Aortic smooth muscle cell (primary cell): ENCODE measurements at places on chromosomes 12 and 14. TPM values are rescaled to one million over a fixed set of nuclear protein-coding genes. Genes with fewer than 3 reads are reported as not detected.

Gene USP44
- 0.19 and 0.79 TPM in 2 replicates for total RNA-seq

Gene PROX2
- total RNA-seq: not detected in 2 replicates

Gene TRHDE
- total RNA-seq: under 0.01 TPM in 1 of 2 replicates, not detected in the other

Gene NKX2-1
- not detected in 2 replicates for total RNA-seq

Gene RNF212B
- not detected in 2 replicates for total RNA-seq

Gene RDH5
- total RNA-seq: 20.5 and 27.5 TPM in 2 replicates

Gene RD3L
- total RNA-seq: not detected in 2 replicates

Gene CMA1
- total RNA-seq: not detected in 2 replicates

Gene SERPINA10
- not detected in 2 replicates for total RNA-seq

Gene KRT2
- not detected in 2 replicates for total RNA-seq

Gene SYNDIG1L
- not detected in 2 replicates for total RNA-seq

Gene TAS2R30
- total RNA-seq: 3.2 and 6.2 TPM in 2 replicates

Gene FLVCR2
- 0.75 and 0.79 TPM in 2 replicates for total RNA-seq

Gene AMN
- not detected in 2 replicates for total RNA-seq

Gene PTPN21
- total RNA-seq: 10.3 and 17.3 TPM in 2 replicates

Gene SPTB
- under 0.01 and 0.06 TPM in 2 replicates for total RNA-seq

Gene MGAT2
- 80.4 and 90.8 TPM in 2 replicates for total RNA-seq

Gene PRICKLE1
- total RNA-seq: 2.6 and 3.0 TPM in 2 replicates

Gene LAG3
- total RNA-seq: under 0.01 and 0.12 TPM in 2 replicates

Gene BIN2
- total RNA-seq: not detected in 2 replicates

Gene CAPZA3
- not detected in 2 replicates for total RNA-seq

Gene CPNE6
- total RNA-seq: not detected in 2 replicates

Gene BLOC1S1
- 149 and 177 TPM in 2 replicates for total RNA-seq

Gene NPAS3
- total RNA-seq: under 0.01 and 0.19 TPM in 2 replicates

Gene RBM19
- total RNA-seq: 15.3 and 15.7 TPM in 2 replicates

Gene GPR162
- total RNA-seq: 5.7 and 7.9 TPM in 2 replicates

Gene TMEM132C
- total RNA-seq: not detected in 2 replicates

Gene OR4E2
- not detected in 2 replicates for total RNA-seq

Gene PRPF40B
- total RNA-seq: 15.0 and 15.5 TPM in 2 replicates

Gene ANAPC5
- total RNA-seq: 142 and 152 TPM in 2 replicates

Gene RNFT2
- total RNA-seq: 4.1 and 4.7 TPM in 2 replicates
